Stomach (tissue), 19 donors: ENCODE measurements at places on chromosomes 1 and 21. TPM values are rescaled to one million over a fixed set of nuclear protein-coding genes. Genes with fewer than 3 reads are reported as not detected.

The GABRD gene
- total RNA-seq, result not detected

The ZNF593OS gene
- total RNA-seq, result not detected

- H3K27me3 ChIP-seq, result no peaks in the 10 kb centered on the region
- peak; percentile 28 for DNase-seq
- no peak overlapping the region for H3K4me3 ChIP-seq
- H3K36me3 ChIP-seq, result peaks cover 8% of the 10 kb centered on the region
- H3K27ac ChIP-seq, result no peak overlapping the region
- H3K4me1 ChIP-seq, result peaks cover 24% of the 10 kb centered on the region
Observed at GRCh38 chr1:155472491-155473083, 90.0 kb downstream of the ASH1L start.

DNA sequence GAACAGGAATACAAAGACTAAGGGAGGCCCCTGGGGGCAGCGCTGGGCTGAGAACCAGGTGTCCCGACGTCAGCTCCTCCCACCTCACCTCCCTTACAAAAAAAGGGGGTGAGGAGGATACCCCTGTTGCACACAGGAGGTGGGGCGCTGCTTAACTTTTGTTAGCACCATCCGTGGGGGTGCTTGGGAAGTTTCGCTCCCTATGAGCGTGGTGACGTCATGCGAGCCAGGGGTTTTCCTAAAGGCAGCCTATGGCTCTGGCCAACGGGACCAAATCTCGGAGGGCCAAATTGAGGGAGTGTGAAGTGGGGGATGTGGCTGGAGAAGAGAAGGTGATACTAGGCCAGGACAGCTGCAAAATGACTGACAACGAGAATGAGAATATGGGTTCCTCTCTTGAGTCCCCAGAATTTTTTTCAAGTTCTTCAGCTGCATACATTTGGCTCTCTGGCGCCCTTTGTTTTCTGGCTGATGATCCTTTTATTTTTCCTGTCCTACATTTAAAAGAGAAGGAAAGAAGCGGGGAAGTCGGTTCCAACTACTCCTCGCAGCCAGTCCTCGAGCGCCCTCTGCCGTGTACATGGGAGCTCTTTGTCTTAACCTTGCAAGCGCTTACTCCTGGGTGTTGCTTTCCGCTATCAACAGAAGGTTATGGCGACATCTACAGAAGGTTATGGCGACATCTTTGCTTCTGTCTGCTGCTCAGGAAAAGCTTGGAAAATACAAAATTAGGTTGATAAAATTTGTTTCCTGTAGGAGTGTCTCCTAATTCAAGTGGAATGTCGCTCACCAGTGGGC lies 48.0 kb upstream of the ZC3H11B start:
- peak overlapping the region; percentile 22 for H3K4me3 ChIP-seq
- H3K27ac ChIP-seq, result no peak overlapping the region
- H3K27me3 ChIP-seq, result no peaks in the 10 kb centered on the region
- H3K36me3 ChIP-seq, result no peaks in the 10 kb centered on the region
- DNase-seq, result peak; percentile 74
- peaks cover 9% of the 10 kb centered on the region for H3K4me1 ChIP-seq

DNA sequence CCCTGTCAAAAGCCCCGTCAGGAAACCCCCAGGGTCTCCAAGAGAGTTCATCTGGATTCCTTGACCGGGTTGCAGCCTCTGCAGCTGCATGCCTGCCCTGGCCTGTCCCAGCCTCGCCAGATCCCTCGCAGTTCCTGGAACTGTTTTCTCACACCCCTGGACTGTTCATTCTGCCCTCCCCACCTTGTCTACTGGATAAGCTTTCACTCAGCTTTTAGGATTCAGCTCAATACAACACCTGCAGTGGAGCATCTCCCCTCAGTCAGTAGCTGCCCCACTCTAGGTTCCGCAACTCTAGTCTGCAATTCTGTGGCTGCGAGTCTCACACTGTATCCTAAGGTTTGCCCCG lies 67.2 kb downstream of the FAM163A start:
- no peak overlapping the region for H3K27ac ChIP-seq
- no peak overlapping the region for H3K4me3 ChIP-seq
- H3K36me3 ChIP-seq, result no peaks in the 10 kb centered on the region

GRCh38 chr1:26391450-26391849 lies 18.9 kb upstream of the ZNF683 start:
- H3K27ac ChIP-seq, result no peak overlapping the region
- H3K36me3 ChIP-seq, result no peaks in the 10 kb centered on the region
- DNase-seq, result peak; percentile 46
- no peaks in the 10 kb centered on the region for H3K4me1 ChIP-seq

- peaks cover 17% of the 10 kb centered on the region for H3K36me3 ChIP-seq
- H3K4me3 ChIP-seq, result no peak overlapping the region
- H3K4me1 ChIP-seq, result peaks cover 63% of the 10 kb centered on the region
Observed at GRCh38 chr1:230208619-230209261, 141.7 kb downstream of the GALNT2 start.

The KRTAP20-1 gene
- not detected for total RNA-seq

The SHISAL2A gene
- total RNA-seq, result not detected

- H3K36me3 ChIP-seq, result no peaks in the 10 kb centered on the region
- H3K4me1 ChIP-seq, result peaks cover 15% of the 10 kb centered on the region
- peak overlapping the region; percentile 60 for H3K4me3 ChIP-seq
- H3K27me3 ChIP-seq, result peaks cover 3% of the 10 kb centered on the region
Observed at GRCh38 chr1:1164701-1165451, 8.8 kb upstream of the TTLL10 start.

The ACTL8 gene
- not detected for total RNA-seq

DNA sequence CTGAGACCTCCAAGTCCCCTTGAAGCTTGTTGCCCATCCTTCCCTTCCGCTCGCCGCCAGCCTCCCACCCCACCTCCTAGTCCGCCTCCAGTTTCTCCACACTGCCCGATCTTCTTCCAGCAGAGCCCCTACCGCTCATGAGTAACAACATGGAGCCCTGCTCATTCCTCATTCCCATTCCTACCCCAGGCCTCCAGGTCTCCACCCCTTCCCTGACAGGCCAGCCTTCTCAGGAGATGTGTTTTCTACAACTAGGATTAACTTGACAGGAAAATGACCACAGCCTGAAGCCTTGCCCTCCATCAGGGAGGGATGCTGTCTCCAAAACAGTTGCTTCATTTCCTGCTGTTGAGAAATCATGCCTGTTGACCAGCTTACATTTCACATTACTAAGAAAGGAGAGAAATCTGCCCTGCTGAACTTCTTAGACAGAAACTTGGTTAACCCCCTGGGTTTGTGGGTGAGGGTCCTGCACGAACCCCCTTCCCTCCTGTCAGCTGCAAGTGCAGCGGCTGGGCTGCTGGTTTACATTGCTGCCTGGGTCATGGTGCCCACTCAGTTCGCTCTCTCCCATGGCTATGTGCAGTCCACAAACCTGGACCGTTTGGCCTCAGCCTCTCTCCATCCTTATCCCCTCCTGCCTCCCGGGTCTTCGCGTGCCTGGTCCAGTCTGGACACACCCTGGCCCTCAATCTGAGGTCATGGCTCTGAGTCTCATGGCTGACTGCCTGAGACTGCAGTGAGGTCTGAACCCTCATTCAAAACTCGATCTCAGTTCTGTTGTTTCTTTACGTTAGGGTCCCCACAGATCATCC lies 16.1 kb upstream of the CHI3L1 start:
- H3K27ac ChIP-seq, result peak overlapping the region; percentile 84
- no peak overlapping the region for H3K4me3 ChIP-seq
- no peaks in the 10 kb centered on the region for H3K36me3 ChIP-seq
- DNase-seq, result peak; percentile 18

The EFHD2 gene
- 36.2 TPM for total RNA-seq

- no peaks in the 10 kb centered on the region for H3K27me3 ChIP-seq
- no peaks in the 10 kb centered on the region for H3K36me3 ChIP-seq
- peak; percentile 36 for DNase-seq
Observed at GRCh38 chr1:59046730-59047157, 250.2 kb upstream of the FGGY start.

- no peak overlapping the region for H3K4me3 ChIP-seq
- H3K4me1 ChIP-seq, result peaks cover 6% of the 10 kb centered on the region
- no peak for DNase-seq
- no peak overlapping the region for H3K27ac ChIP-seq
- H3K36me3 ChIP-seq, result no peaks in the 10 kb centered on the region
Observed at GRCh38 chr1:59667020-59667419, 147.7 kb upstream of the HOOK1 start.

The GJA4 gene
- total RNA-seq, result 4.8 TPM

The NOTCH2 gene
- total RNA-seq, result 36.7 TPM

- no peak for DNase-seq
- H3K27ac ChIP-seq, result no peak overlapping the region
- H3K4me1 ChIP-seq, result no peaks in the 10 kb centered on the region
- H3K36me3 ChIP-seq, result peaks cover 28% of the 10 kb centered on the region
- H3K27me3 ChIP-seq, result no peaks in the 10 kb centered on the region
- H3K4me3 ChIP-seq, result no peak overlapping the region
Observed at GRCh38 chr1:235671992-235672391, 22.4 kb upstream of the GNG4 start.

The TMEM79 gene
- total RNA-seq, result 1.1 TPM

DNA sequence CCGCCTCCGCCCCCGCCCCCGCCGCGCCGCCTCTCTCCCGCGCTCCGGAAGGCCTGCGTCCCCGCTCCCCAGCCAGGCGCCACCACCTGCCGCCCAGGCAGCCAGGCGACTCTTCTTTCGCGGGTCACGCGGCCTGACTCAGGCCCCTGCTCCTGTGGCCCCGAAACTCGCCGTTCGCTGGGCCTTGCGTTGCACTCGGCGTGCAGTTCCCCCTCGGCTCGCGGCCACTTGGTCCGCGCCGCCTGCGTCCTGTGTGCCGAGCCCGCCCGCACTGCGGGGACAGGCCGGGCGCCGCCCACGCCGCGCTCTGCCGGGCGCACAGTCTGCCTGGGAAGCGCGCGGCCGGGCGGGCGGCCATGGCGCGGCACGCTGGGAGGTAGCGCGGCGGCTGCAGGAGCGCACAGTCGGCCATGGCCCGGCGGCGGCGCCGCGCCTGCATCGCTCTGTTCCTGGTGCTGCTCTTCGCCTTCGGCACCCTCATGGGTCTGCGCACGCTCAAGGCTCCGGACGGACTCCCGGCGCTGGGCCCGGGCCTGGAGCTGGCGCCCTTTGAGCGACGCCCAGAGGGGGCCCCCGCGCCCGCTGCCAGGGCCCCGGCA lies at the start of gene MANEAL:
TSS of gene MANEAL (plus strand) at position 75 of the 599 bp plus-strand sequence. CDS start at position 411, 336 bp downstream.
- H3K4me1 ChIP-seq, result peaks cover 24% of the 10 kb centered on the region
- H3K27me3 ChIP-seq, result no peaks in the 10 kb centered on the region
- peak within 1 kb of the TSS; percentile 74 for H3K4me3 ChIP-seq
- peak; percentile 84 for DNase-seq
- H3K27ac ChIP-seq, result peak within 1 kb of the TSS; percentile 38

DNA sequence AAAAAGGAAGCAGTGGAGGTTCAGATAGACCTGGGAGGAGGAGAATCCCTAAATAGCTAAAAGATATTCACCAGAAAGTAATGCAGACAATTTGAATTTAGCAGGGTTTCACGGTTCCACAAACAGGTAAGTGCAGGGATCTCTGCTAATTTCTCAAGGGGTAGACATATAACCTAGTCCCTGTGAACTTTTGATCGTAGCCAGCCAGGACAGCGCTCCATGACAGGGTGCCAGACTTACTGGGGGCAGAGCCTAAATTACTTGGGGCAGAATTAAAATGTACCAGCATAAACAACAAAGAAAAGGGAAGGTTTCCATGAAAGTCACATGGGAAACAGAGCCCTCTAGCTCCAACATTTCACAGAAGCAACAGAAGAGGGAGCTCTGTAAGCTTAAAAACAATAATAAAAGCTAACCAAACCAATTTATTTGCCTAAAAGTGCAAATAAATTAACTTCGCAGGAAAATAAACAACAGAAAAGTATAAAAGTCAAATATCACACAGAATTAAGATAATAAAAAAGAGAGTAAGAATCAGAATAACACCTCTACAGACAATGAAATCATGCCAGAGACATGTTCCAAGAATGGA lies 198.3 kb downstream of the DUSP10 start:
- H3K36me3 ChIP-seq, result no peaks in the 10 kb centered on the region
- peak; percentile 29 for DNase-seq
- no peak overlapping the region for H3K27ac ChIP-seq
- no peak overlapping the region for H3K4me3 ChIP-seq
- no peaks in the 10 kb centered on the region for H3K27me3 ChIP-seq
- no peaks in the 10 kb centered on the region for H3K4me1 ChIP-seq

DNA sequence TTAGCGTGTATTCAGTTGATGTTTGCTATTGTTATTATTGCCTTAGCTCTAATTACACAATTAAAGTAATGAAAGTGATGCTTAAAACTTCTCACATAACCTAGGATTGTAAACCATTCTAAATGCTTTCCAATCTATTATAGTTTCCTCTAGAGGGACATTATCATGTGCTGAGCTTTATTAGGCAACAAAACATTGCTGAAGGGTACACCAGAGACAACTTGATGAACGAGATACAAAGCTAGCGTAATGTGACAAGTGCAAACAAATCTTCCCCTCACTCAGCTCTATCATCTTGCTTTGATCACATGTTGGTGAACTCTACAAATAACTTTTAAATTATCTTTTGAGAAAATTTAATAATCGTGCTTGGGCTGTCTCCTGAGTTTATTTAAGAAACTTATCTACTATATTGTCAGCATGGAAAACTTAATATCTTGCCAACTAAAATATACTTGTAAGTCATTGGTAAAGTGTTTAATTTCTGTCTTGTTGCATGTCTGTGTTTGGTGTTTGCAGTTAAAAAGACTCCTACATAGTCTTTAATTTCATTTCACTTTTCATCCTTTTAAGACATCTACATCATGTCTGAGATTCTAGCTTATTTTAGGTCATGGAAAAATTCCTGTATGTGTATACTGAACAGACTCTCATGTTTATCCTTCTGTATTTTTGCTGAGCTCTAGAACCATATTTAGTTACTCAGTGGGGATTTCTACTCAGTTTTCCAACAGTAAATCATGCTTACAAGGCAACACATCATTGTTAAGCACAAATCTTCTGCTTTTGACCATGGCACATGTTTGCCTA lies 104.2 kb upstream of the ADAMTS5 start:
- H3K4me3 ChIP-seq, result no peak overlapping the region
- no peak overlapping the region for H3K27ac ChIP-seq
- H3K36me3 ChIP-seq, result no peaks in the 10 kb centered on the region
- no peaks in the 10 kb centered on the region for H3K27me3 ChIP-seq

- peak; percentile 23 for DNase-seq
- no peak overlapping the region for H3K4me3 ChIP-seq
- H3K27ac ChIP-seq, result no peak overlapping the region
- no peaks in the 10 kb centered on the region for H3K27me3 ChIP-seq
- H3K36me3 ChIP-seq, result no peaks in the 10 kb centered on the region
- H3K4me1 ChIP-seq, result peaks cover 12% of the 10 kb centered on the region
Observed at GRCh38 chr1:169161496-169162194, 55.2 kb downstream of the ATP1B1 start.

- DNase-seq, result no peak
- H3K36me3 ChIP-seq, result no peaks in the 10 kb centered on the region
- no peaks in the 10 kb centered on the region for H3K27me3 ChIP-seq
Observed at GRCh38 chr21:38314558-38314957, 57.8 kb downstream of the KCNJ15 start.

The GPR52 gene
- total RNA-seq, result not detected

- no peak for DNase-seq
- no peak overlapping the region for H3K4me3 ChIP-seq
- no peaks in the 10 kb centered on the region for H3K27me3 ChIP-seq
- peaks cover 24% of the 10 kb centered on the region for H3K4me1 ChIP-seq
Observed at GRCh38 chr1:33131191-33131590, 50.2 kb downstream of the AZIN2 start.

- peak overlapping the region; percentile 34 for H3K27ac ChIP-seq
- H3K4me3 ChIP-seq, result no peak overlapping the region
- H3K36me3 ChIP-seq, result no peaks in the 10 kb centered on the region
- H3K4me1 ChIP-seq, result peaks cover 35% of the 10 kb centered on the region
- DNase-seq, result no peak
Observed at GRCh38 chr1:173330149-173330951, 123.2 kb upstream of the TNFSF4 start.

The WNT9A gene
- 5.1 TPM for total RNA-seq

The GUCA2B gene
- not detected for total RNA-seq
